ENCODE measurements at places on chromosomes 3 and 15. TPM values are rescaled to one million over a fixed set of nuclear protein-coding genes. Genes with fewer than 3 reads are reported as not detected.

The GABRB3 gene
- total RNA-seq = 0.96 TPM

The LIPH gene
- total RNA-seq = 2.5 TPM

The GOLGA8T gene
- total RNA-seq = 0.27 TPM

DNA sequence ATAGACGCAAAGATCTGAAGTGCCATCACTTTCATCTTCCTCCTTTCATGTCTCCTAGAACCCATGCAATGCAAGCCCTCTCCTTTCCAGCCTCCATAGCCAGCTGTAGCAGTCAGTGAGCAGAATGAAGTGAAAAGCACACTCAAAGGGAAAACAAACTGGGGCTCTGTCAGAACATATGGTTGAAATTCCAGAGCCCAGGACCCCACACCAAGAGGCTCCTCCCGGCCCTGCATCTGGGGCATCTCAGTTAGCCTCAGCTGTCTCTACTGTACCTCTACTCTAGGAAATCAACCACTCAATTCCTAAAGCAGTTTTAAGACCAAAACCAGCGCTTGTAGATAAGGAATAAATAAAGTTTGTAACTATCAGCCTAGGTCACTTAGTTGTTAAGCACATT is 73.8 kb upstream of the P3H2 start:
- no peak for DNase-seq

DNA sequence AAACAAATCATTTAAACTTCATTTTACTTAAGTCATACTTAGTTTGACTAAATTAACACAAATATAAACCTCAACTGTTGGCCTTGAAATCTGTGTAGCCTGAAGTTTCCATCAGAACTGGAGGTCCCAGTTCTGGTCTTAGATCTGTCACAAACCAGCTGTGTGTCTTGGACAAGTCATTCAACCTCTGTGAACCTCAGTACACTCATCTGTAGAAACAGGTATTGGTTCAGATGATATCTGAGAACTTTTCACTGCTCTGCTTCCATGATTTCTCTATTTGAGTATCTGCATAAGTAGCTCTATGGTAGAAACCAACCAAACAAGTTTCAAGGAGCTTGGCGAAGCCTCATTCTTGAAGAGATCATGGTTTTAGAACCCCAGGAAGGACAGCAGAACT is 60.4 kb upstream of the SLC2A2 start:
- no peak for DNase-seq

GRCh38 chr3:31579828-31580227 is 47.1 kb downstream of the STT3B start:
- DNase-seq = no peak

- no peak for DNase-seq
Measured at GRCh38 chr3:51588724-51589123, 50.2 kb downstream of the RAD54L2 start.

DNA sequence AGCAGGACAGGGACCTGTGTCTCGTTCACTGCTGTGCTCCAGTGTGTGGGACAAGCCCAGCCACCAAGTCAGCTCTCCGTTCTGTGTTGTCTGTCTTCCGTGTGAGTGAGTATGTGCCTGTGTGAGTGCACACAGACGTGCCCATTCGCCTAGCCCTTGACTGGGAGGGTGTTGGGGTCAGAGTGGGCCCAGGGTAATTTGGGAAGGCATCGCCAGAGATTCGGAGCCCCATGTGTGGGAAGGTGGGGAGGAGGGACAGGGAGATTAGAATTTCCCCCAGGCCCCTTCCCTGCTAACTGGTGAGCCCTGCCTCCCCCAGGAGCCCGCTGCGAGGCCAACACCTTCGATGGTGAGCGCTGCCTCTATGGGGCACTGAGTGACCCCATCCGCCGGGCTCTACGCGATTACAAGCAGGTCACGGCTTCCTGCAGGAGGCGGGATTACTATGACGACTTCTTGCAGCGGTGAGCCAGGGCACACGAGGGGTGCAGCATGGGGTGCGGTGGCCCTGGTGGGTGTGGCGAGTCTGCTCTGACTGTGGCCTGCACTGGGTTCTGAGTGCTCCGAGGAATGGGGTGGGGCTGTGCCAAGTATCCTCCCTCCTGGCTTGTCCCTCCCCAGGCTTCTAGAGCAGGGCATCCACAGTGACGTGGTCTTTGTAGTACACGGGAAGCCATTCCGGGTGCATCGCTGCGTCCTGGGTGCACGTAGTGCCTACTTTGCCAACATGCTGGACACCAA is 3.1 kb downstream of the ABTB1 start:
- DNase-seq = no peak

GRCh38 chr3:73100741-73101559 is 39.5 kb downstream of the EBLN2 start:
- peak; percentile 34 for DNase-seq

- DNase-seq = no peak
Measured at GRCh38 chr3:148882288-148882687, 17.2 kb downstream of the CPA3 start.

- DNase-seq = no peak
Measured at GRCh38 chr3:33900809-33901505, 102.5 kb downstream of the PDCD6IP start.

DNA sequence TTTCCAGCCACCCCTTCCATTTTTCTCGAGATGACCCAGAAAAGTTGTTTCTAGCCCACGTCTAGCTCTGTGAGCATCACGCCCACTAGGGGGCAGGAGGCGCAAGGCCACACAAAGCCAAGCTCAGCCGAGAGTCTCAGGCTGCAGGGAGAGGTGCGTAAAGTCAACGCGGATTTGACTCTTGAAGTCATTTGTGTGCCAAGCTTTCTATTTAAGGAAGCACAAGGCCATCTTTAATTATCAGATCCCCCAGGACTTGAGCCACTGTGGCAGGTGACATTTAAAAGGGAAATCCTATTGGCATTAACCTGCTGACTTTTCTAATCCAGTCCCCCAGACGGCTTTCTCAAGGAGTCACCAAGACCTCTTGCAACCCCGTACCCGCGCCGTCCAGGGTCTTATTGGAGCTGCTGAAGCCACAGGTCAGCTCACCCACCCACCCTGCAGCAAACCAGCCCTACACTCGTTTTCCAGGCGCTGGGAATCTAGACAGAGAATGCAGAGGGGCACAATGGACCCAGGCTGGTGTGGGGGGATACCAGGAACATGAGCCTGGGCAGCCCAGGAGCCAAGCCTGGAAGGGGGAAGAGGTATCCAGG is 62.1 kb downstream of the CAPN7 start:
- DNase-seq = peak; percentile 42

DNA sequence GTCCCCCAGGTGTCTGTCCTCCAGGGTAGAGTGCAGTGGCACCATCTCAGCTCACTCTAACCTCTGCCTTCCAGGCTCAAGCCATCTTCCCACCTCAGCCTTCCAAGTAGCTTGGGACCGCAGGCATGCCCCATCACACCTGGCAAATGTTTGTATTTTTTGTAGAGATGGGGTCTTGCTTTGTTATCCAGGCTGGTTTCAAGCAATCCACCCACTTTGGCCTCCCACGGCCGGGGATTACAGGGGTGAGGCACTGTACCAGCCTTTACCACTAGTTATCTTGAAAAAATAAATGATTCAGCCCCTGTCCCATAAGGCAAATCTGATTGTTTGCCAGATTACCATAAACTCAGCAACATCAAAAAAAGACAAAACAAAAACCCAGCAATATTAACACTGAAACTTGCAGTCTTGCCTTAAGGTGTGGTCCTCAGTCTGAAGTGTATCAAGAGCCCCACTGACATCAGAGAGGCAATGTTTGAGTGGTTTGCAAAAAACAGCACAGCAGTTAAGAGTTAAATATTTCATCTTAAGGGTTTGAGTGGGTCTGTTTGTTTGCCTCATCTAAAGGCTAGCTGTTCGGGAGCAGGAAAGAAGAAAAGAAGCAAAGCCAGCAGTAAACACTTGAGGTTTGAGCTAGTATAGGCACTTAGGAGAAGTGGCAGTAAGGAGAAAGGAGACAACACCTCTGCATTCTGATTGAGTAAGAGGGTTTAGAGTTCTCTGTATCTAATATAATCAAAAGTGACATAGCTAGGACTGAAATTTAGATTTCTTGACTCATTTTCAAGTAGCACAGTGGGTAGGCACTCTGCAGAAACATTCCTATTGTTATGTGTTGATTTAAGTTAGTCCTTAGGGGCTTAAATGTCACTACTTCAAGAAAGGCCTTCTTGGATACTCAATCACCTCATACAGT is 26.3 kb upstream of the EDEM1 start:
- no peak for DNase-seq

GRCh38 chr3:53819163-53819868 is 26.9 kb downstream of the CHDH start:
- DNase-seq = no peak
